ENCODE measurements at places on chromosomes 1 and 21.

- DNase-seq = no peak
Measured at GRCh38 chr1:244302876-244303609, 148.7 kb downstream of the ADSS2 start.

GRCh38 chr21:41802198-41802584 lies 35.3 kb upstream of the RIPK4 start:
- no peak for DNase-seq

DNA sequence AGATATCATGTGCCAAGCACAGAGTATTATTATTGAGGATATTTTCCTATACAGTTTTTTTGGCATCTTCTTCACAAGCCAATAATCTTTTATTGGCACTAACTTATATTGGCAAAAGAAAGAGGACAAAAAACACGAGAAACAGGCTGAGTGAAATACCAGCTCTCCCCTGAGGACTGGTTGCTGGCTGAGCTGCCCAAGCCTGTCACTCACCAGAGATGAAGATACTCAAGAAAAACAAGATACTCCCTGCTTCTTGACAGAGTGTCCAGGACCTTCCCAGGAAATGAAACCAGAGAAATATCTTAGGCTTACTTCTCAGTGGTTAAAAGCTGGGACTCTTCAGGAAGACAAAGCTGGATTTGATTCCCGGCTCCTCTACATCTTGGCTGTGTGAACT lies 35.9 kb upstream of the ATP1B1 start:
- no peak for DNase-seq

DNA sequence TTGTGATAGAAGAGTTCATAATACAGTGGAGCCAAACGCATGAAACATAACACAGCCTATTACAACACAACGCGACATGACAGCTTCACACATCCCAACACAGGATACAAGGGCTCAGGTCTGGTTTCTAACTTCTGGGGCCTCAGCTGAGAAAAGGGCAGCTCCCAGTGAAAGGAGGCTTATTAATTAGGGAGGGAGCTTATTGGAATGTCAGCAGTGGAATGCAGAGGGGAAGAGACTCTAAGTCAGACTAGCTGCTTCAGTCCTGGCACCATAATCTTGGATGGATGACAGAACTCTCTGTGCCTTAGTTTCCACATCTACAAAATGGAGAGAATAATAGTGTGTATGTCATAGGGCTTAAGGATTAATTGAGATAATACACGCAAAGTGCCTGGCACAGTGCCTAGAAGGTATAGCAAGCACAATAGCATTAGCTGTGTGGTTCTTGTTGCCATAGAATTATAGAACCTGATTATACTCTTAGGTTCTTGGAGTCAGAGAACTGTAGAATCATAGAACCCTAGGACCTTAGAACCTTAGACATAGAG lies 22.7 kb upstream of the SLC2A1 start:
- no peak for DNase-seq

DNA sequence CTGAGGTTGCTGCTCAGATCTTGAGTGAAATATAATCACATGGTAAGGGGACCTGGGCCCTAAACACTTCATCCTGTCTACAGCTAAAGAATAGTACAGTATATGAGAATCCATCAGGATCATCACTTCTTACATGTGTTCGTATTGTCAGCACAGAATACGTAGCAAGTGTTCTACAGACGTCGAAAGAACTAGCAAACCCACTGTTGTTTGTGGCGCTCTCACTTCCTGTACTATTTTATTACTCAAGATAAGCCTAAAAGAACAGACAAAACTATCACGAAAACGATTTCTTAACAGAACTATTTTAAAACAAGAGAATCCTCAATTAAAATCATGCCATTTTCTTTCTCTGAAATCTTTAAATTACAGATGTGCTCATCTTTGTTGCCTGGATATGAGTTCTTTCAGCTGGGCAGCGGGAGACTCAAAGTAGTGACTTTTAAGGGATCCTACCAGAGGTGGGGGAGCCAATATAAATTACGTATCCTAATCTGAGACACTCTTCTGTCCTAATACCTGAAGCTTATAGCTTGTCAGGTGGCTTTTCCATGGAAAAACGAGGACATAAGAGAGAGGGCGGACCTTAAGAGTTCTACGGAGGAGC lies 724 bp downstream of the ST7L start:
- no peak for DNase-seq

DNA sequence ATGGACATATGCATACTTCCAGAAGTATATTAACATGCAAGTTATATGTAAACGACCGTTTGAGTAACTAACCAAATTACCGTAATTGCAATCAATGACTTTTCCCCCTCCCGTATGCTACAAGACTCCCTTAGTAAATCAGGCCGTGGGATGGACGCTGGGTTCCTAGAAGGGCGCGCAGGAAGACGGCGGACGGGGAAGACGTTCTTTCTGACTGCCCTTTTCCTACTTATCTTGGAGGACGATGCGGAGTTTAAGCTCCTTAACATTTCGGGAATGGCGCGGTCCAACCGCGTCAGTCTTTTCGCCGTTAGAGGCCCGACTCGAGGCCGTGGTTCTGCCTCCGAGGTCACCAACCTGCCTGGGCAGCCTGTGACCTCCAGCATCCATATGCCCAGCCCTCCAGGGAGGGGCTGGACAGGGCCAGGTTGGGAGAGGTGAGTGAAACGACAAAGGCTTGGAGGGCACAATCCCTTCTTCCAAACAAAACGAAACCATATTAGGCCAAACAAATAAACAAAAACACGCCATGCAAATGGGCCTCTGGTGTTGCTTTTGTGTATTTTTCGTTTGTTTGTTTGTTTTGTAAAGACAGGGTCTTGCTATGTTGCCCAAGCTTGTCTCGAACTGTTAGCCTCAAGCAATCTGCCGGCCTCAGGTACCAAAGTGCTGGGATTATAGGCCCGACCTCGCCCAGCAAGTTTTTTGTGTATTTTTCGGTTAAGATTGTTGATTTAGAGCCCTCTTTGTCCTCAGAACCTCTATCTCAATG lies 873 bp upstream of the PI4KB start:
- no peak for DNase-seq

DNA sequence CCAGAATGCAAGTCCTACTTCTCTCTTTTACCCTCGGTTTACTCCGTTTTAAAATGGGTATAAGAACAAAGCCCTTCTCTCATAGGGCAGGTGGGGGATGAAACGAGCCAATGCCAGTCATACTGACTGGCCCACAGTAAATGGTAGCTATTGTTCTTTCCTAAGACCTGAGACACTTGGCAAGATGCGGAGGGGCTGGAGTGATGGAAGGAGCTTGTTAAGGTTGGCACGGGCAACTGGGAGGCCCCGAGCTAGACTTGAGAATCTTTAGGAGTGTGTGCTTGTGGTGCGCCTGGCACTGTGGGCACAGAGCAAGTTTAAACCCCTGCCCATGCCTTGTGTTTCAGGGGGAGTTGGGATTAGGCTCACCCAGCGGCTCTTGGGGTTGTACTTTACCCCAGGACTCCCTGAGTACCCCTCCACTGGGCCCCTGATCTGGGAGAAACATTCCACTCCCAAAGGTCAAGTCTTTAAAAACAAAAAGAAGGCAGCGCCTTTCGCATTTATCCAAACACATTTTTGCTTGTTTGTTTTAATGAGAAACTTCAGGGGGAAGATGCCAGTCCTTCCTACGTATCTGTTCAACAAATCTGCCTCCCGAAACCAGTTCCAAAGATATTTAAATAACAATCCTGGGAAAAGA lies 240.6 kb upstream of the TMEM51 start:
- no peak for DNase-seq

DNA sequence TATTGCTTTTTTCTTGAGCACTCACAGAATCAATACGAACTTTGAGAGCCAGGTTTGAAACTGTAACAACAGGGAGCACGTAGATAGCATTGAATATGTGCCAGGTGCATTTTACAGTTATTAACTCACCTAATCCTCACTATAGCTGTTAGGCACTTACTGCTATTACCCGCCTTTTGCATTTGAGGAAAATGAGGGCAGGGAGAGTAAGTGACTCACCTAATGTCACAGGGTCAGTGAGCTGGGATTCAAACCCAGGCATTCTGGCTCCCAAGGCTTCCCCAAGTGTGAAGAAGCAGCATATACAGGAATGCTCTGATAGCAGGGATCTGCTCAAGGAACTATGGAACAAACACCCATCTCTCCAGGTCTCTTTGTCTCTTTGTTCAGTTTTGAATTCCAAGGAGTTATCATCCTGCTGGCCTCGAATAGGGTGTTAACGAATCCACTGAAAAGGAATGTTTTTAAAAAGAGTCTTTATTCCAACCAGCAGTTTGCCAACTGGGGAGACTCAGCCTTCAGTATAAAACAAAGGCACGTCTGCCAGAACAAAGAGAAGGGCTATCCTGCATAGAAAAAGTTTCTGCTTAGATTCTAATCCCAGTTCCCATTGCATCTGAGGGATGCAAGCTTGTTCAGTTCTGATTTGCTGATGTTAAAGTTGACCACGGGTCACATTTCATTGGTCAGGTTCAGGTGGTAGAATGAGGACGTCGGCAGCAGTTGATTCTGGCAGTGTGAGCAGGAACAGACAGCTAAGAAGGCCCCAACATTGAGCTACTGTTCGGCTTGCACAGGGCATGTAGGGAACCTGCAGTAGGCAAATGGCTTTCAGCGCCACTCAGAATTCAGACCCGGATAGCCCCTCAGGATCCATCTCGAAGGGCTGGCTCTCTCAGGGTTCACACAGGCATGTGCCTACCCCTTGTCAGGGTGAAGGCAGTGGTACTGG lies 22.1 kb downstream of the TRIM67 start:
- DNase-seq = no peak

- DNase-seq = no peak
Measured at GRCh38 chr1:47576758-47577115, 138.9 kb downstream of the FOXD2 start.

- DNase-seq = no peak
Measured at GRCh38 chr1:20366463-20367115, 75.9 kb downstream of the VWA5B1 start.

- DNase-seq = no peak
Measured at GRCh38 chr1:225658041-225658440, 5.1 kb upstream of the ENAH start.

- peak; percentile 29 for DNase-seq
Measured at GRCh38 chr21:23887725-23888306, 1719.5 kb downstream of the MRPL39 start.

GRCh38 chr1:216805953-216806352 lies 82.7 kb upstream of the ESRRG start:
- no peak for DNase-seq

- DNase-seq = no peak
Measured at GRCh38 chr1:63827411-63828321, 53.8 kb downstream of the ROR1 start.

GRCh38 chr1:202825748-202826147 lies 15.0 kb downstream of the PCAT6 start:
- DNase-seq = no peak

- DNase-seq = no peak
Measured at GRCh38 chr1:76374086-76374485, 299.5 kb downstream of the ST6GALNAC3 start.

GRCh38 chr21:22889445-22889844 lies 1891.2 kb downstream of the NCAM2 start:
- no peak for DNase-seq

- DNase-seq = no peak
Measured at GRCh38 chr1:10530281-10530740, 55.6 kb downstream of the PEX14 start.

DNA sequence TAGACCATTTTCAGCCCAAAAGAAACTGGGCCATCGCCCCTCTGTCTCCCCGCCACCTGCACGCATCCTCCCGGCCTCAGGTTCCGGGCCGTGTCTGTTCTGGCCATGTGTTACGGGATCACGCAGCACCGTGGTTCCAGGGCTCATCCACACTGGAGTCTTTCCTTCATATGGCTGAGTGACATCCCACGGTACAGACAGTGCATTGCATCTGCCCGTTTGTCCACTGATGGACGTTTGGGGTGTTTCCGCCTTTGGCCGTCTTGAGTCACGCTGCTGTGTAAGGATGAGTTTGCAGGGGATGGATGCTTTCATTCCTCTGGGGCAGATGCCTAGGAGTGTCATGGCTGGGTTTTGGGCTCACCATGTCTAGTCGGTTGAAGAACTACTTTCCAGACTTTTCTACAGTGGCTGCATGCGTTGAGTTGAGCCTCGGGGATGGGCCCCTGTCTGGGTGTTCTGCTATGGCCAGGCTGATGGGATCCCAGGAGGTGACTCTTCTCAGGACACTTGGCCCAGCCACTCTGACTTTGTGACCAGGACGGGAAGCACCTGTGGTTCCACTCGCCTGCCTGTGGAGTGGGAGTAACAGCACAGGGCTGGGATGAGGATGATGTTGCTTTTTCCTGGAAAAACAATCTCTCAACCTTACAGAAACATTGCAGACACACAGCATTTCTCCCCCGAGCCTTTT lies 16.8 kb downstream of the RRP1 start:
- DNase-seq = no peak

DNA sequence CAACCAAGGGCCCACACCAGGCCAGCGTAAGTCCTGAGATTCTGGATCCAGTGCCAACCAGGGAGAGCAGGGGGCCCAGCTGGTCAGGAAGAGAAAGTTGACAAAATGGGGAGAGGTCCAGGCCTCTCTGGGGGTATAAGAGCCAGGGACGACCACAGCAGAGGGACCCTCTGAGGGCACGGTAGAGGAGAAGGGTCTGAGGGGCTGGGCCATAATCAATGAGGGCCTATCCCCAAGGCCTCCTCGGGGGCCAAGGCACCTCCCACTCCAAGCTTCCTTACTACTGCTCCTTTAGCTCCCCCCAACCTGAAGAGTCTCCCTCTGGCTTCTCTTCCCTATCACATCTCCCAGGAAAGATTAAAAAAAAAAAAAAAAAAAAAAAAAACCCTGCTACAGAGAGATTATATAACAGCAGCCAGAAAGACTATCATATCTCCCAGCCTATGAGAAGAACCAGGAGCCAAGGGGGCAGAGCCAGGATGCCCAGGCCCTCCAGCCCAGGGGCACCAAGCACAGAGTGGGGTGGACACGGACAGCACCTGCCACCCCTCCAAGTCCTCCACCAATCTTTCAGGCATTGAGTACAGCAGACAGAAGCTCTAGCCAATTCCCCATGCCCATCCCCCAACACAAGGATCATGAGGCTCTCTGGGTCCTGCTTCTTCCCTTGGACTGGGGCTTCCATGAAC lies 2.7 kb downstream of the MEF2D start:
- no peak for DNase-seq

DNA sequence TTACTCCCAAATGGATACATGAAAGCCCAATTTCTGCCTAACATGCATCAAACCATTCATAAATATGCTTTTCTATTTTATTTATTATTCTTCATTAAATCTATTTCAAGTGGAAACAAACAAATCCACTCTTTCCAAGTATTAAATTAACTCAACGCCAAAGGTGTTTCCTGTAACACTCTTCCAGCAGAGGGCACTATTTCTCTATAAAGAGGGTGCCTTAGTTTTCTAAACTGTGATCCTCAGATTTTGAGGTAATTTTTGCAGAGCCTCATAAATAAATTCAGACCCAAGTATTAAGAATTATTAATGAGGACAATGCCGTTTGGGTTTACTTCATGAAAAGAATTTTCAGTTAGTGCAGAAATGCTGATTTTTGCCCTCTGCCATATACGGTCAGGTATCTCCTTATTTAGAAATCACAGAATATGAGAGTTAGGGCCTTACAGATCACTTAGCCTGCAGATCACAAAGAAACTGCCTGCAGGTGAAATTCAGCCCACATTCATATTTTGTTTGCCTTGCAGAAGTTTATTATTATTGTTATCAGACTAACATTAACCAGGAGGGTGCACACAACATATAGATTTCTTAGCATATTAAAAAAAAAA lies 40.1 kb upstream of the MYSM1 start:
- DNase-seq = no peak
